HS-27A (cell line): ENCODE measurements at places on chromosomes 4 and X.

- DNase-seq, result no peak
These were observed 50.6 kb downstream of the QRFPR start for GRCh38 chr4:121330180-121330665.

DNA sequence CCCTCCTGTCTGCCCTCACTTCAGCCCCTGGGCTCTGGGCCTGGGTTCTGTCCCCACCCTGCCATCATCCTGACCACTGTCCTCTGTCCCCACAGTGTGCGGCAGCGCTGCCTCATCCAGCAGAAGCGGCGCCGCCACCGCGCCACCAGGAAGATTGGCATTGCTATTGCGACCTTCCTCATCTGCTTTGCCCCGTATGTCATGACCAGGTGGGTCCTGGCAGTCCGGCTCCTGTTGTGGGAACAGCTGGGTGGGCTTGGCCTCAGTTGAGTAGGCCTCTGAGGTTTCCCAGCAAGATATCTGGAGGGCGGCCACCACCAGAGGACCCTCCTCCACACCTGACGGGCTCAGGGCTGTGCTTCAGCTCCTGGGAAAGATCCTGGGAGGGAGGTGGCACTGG lies 2.2 kb downstream of the GPR78 start:
- DNase-seq, result no peak

GRCh38 chrX:2629316-2630007 lies 61.6 kb upstream of the CD99 start:
- no peak for DNase-seq

DNA sequence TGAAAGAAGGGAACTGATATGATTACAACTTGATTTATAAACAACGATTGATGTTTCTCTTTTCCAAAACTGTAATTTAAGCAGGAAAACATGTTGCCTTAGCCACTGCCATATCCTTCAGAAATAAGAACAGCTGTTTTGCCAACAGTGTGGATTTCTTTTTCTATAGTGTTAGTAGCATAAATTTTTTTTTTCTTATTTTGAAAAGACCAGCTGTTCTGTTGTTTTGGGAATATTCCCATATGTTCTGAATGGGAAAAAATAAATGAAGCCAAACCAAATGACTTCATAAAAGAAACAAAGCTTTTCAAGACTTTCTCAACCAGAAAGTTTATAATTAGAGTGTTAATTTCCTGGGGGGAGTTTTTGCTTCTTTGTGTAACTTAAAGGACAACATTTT lies 83.9 kb upstream of the ARHGAP24 start:
- no peak for DNase-seq

- DNase-seq, result no peak
These were observed 6.9 kb upstream of the HAUS3 start for GRCh38 chr4:2248821-2249261.

GRCh38 chr4:51965862-51966261 lies 54.3 kb downstream of the LRRC66 start:
- no peak for DNase-seq

DNA sequence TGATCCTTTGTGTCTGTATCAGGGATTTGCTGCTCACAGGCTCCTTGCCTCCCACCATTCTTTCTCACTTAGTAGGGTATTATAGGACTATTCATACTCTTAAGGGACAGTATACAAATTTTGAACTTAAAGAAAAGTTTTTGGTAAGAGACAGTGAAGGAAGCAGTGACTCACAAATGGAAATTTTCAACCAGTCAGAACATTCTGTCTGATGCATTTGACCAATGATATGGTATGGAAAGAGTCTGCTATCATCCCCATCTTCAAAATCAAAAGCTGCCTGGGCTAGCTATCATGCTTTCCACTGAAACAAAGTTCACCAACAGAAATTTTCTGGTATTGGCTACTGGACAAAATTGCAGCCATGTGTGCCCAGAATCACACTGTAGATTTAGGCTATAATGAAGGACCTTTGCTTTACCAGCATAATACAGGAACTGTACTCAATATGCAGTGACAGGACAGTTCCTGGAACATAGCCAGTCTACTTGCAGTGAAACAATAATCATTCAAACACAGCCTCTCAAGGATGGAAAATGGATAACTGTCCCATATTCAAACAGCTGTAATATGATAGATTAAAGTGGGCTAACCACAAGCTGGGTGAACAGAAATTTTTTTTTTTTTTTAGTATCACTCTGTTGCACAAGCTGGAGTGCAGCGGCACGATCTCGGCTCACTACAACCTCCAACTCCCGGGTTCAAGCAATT lies 109.0 kb upstream of the ACSL4 start:
- DNase-seq, result no peak

DNA sequence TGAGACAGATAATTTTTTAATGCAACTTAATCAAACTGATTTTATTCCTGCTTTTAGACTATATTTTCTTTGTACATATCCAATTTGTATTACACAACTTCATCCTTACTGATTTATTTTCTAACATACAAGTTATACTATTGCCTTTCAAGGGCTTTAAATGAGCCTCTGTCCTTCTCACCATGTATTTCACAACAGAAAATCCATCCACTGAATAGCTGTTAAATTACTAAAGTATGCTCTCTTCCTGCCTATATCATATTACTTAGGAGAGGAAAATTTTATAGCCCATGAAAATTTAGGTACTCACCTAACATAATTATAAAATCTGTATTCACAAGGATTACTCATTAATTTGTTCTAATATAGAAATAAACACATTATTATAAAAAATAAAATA lies 528.6 kb downstream of the ANKRD50 start:
- DNase-seq, result no peak

- no peak for DNase-seq
These were observed 121.3 kb downstream of the GPR143 start for GRCh38 chrX:9644335-9644734.

DNA sequence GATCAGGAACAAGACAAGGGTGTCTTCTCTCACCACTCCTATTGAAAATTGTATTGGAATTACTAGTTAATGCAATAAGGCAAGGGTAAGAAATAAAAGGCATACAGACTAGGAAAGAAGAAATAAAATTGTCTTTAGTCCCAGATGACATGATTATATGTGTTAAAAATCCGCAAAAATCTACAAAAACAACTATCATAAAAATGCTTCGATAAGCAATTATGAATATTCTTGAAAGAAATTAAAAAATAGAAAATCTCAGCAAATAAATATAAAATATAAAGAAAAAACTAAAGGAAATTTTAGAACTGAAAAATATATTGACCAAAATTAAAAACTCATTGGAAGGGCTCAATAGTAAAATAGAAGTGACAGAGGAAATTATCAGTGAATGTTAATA lies 243.3 kb downstream of the ZNF674 start:
- DNase-seq, result no peak

DNA sequence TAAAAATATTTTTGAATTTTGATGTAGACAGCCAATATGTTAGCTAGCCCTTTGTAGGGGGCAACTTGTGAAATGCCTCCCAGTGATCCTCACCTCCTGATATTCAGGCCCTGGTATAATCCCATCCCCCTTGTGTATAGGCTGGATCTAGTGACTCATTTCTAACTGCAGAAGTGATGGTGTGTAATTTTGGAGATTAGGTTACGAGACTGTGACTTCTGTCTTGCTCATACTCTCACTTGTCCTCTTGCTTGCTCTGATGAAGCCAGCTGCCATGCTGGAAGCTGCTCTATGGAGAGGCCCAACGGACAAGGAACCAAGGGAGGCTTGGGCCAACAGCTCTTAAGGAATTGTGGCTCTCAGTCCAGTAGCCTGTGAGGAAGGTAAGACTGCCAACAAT lies 61.7 kb downstream of the GPR82 start:
- no peak for DNase-seq

- DNase-seq, result no peak
These were observed 33.4 kb upstream of the FAM47B start for GRCh38 chrX:34909151-34909550.

DNA sequence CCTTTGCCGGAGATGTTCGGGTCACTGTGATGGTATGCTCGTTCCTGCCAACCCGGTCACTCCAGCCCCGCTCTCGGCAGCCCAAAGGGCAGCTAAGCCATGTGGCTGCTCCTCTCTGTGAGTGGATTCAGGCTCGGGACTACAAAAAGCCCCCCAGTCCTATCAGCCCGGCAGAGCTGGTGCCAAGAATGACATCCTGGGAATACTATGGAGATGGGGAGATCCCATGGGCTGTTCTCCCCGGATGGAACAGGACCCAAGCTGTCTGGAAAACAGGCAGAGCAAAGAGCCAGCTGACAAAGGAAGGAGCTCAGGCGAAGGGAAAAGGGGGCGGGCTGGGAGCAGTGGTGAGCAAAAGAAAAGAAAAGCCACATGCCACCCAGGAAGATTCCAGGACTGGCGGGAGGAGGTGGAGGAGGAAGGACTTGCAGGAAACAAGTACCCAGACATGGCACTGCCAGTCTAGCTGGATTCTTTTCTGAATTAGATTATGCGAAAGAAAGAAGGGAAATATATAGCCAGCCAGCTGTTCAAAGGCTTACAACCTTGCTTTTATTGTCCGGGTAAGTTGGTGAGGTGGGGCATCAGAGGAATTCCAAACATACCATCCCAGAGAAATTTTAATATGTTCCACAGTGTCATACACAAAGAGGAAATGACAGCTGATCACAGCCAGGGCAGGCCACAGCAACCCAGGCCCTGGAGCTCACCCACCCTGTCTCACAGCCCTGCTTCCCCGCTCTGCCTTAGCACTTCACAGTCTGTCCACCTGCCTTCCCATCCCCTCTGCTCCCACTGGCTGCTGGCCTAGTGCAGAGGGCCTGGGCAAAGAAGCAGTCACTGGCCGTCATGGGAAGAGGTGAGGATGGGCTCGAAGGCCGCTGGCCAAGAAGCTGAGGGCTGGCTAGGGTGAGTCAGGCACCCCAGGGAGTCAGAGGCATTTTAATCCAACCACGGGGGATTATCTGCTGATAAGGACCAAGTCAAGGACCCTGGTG lies 3.4 kb downstream of the NDP start:
- peak; percentile 72 for DNase-seq

DNA sequence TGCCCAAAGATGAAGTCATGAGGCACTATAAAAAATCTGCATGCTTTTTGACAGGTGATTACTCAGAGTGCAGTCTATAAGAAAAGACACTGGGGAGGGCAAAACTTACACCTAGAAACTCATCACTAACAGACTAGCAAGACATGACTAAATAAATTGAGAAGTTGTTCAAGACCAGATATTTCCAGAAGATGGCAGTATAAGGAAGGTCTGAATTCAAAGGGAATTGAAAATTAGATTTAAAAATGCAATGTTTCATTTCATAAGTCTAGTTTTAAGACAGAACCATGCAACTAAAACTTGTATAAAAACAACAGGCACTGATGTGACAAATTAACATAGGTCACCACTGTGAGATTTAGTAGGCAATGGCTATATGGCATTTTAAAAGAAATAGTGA lies 232.5 kb upstream of the POF1B start:
- no peak for DNase-seq

DNA sequence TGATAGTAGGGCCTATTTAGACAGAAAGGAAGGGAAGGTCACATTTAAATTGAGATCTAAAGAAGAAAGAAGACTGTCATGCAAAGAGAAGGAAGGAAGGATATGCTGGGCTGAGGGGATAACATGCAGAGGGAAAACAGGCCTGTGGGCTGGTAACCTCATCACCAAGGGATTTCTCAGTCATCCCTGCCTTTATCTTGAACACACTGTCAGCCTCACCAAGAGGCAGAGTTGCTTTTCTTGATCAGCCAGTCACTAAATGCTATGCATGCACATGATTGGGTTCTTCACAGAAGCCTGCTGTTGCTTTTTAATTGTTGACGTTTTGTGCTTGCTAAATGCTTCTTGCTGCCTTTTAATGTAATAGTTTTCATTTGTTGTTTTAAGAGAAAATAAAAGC lies 113.0 kb downstream of the ARHGAP24 start:
- DNase-seq, result no peak

DNA sequence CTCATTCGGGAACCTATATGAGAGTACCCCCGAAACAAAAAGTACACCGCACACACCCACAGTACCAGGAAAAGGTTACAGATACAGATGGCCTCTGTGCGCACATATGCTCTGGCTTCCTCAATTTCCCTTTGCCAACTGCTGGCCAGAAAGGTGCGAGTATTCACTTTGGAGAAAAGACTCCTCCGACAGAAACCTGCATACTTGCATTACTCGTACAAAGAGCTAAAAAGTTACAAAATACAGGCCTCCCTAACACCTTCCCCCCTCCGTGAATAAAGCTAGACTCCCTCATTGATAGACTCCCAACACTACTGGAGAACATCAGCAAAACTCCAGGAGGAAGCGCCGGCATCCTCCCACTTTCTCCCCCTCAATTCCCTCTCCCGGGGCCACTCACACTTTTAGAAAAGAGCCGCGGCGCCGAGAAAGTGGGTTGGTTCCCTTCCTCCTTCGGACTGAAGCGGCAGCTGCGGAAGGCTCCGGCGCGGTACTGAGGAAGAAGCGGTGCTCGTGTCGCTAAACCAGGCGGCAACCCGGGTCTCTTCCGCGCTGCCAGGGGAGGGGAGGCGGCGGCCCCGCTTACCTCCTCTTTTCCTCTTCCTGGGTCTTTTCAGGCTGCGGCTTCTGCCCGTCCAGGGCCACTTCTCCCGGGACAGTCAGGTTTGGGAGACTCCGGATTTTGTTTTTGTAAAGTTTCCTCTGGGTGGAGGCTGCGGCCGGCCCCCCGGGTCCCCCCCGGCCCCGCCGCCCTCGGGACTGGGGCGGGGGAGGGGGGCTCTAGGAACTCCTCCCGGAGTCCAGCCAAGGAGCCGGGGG lies 1.1 kb downstream of the FBXW7 start:
- peak; percentile 7 for DNase-seq

DNA sequence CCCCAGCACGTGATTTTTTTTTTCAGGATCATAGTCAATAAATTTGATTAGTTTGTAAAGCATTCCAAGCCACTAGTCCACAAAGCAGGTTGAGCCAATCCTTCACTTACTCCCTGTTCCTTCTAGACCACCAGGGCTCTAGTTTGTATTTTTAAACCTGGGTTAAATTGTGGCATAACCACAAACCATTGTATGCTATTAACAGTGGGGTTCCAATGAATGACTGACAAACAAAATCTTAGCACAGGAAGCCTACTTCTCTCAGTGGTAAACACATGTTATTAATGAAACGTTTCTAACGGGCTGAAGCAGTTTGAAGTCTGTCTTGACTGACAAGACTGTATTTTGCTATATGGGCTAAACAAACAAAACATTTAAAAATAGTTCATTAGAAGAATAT lies 48.6 kb upstream of the GYPA start:
- no peak for DNase-seq

DNA sequence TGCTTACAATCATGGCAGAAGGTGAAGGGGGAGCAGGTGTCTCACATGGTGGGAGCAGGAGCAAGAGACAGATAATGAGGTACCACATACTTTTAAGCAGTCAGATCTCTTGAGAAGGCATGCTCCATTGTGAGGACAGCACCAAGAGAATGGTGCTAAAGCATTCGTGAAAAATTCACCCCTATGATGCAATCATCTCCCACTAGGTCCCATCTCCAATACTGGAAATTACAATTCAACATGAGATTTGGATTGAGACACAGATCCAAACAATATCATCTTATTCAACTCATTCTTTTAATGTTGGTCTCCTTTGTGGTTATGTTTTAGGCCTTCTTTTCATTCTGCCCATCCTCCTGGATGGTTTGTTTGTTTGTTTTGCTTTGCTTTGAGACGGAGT lies 54.1 kb upstream of the PDLIM5 start:
- no peak for DNase-seq

- DNase-seq, result no peak
These were observed 157.6 kb downstream of the ARX start for GRCh38 chrX:24858004-24858746.
